Fibroblast of skin of left quadriceps (primary cell): ENCODE measurements at places on chromosomes 5 and 9.

DNA sequence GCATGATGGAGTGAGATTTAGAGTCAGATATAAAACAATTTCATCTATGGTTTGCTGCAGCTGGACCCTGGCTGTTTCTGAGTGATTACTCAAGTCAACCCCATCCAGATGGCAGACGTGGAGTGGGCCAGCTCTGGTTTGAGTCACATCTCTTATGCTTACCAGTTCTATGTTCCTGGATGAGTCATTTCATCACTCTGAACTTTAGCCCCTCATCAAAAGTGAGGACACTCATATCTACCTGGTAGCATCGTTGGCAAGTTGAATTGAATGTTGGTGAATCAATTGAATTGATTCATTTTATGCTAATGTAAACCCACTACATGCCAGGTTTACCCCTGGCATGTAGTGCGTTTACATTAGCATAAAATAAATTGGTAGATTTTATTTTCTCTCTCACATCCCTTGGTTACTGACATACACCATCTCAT lies 176.4 kb downstream of the FGF18 start:
- no peak for DNase-seq

- no peak for DNase-seq
Measured at GRCh38 chr5:56012281-56012963, 17.7 kb upstream of the IL6ST start.

- no peak for DNase-seq
Measured at GRCh38 chr9:93131599-93132286, 2.3 kb downstream of the NINJ1 start.

DNA sequence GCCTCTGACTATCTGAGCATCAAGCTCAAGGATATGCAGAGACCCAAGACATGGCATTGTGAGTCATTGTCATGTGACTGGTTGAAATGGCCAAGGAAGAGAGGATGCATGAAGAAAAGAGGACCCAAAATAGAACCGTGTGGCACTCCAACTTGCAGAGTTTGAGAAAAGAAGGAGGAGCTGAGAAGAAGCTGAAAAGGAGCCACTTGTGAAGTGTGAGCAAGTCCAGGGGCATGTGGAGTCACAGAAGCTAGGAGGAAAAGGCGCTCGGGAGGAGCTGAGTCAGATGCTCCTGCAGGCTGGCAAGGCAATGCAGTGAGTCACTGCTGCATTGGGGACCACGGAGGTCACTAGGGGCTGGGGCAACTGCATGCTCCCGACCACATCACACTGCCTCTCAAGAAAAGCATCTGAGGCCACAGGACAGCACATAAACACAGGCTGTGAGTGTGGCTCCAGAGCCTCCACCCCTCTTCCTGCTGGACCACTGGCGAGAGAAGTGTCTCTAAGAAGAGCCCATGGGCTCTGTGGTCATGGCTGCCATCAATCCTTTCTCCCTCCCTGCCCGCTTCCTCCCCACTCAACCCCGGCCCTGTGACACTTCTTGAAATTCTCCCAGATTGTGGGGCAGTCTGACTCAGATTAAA lies 197.6 kb downstream of the DRD1 start:
- peak; percentile 72 for DNase-seq

- DNase-seq = no peak
Measured at GRCh38 chr5:27473307-27474046, 435.1 kb upstream of the CDH9 start.

GRCh38 chr5:173833196-173833985 lies 54.8 kb upstream of the CPEB4 start:
- no peak for DNase-seq

- DNase-seq = no peak
Measured at GRCh38 chr5:160235731-160236130, 6.4 kb downstream of the FABP6 start.

DNA sequence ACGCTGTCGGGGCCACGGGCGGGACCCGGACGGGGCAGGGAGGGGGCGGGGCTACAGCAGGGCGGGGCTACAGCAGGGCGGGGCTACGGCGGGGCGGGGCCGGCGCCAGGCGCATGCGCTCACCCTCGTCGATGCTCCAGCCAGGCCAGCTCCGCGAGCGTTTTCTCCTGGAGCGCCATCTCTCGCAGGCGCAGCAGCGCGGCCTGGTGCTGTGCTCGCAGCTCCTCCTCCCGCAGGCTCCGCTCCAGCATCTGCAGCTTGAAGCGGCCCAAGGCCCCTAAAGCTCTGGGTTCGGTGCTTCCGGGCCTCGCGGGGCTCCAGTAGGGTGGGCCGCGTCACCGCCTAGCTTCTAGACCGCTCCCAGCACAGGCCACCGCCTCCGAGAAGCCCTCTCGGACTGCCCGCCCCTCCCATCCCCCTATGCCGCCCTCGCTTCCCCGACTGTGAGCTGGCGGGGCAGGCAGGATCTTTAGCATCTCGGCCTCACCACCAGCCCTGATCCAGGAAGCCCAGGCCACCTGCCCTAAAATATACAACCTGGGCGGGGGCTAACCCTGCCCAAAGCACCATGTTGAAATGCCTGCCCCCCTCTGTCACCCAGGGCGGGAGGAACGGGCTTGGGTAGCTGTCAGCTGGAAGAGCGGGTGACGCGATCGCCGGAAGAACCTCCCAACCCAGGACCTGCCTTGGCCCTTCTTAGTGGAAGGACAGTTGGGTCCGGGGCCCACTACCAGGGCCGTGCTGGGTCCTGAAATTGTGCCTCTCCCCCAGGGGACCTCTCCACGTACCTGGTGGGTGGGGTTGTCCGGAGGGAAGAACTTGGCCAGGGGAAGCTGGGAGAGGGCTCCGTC lies 21.9 kb upstream of the QSOX2 start:
- DNase-seq = peak; percentile 57

GRCh38 chr5:154663424-154663823 lies 91.8 kb upstream of the LARP1 start:
- no peak for DNase-seq

- DNase-seq = no peak
Measured at GRCh38 chr5:88248743-88249540, 19.7 kb downstream of the TMEM161B start.

GRCh38 chr5:131459216-131459615 lies 175.8 kb downstream of the RAPGEF6 start:
- no peak for DNase-seq

GRCh38 chr5:139458580-139459407 lies 3.7 kb downstream of the ECSCR start:
- no peak for DNase-seq

- no peak for DNase-seq
Measured at GRCh38 chr9:110110154-110110553, 97.8 kb downstream of the C9orf152 start.

- no peak for DNase-seq
Measured at GRCh38 chr9:116933251-116933650, 246.1 kb downstream of the TRIM32 start.

GRCh38 chr9:2389404-2389803 lies 232.2 kb upstream of the VLDLR start:
- DNase-seq = no peak

GRCh38 chr5:133109655-133110483 lies 58.1 kb downstream of the HSPA4 start:
- no peak for DNase-seq

DNA sequence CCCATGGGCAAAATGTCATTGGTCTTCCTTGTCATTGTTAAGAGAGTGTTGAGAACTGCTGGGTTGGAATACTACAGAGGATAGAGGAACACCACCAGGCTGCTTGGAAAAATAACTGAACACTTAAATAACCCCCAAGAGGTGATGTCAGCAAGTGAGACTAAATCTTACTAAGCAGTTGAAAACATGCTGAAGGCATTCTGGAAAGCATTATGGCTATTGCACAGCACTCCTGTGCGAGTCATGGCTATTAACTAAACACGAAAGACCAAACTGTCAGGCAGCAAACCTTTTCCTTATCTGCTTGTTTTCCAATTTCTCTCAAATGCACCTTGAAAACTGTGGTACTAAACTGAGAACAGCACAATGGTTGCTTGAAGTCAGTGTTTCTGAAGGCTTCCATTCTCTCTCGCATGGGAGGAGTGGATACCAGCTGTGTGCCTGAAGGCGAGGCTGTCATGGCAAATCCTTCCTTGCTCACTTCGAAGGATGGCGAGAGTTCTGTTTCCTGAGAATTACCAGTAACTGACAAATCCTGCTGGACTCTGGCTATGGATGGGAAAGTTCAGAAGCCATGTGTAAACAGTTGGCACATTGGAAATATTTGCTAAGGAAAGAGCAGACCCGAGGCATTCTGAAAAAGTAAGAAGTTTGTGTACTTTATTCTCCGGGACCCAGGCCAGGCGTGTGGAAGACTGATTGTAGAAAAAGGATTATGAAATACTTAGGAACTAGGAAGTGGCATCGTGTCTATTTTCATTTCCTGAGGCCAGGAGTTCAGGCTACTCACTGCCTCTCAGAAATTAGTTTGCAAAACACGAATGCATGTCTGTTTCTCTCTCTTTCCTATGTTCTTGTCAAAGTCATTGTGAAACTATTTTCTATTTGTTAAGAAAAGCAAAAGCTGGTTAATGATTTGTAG lies 182.1 kb downstream of the DMRT2 start:
- peak; percentile 63 for DNase-seq

- DNase-seq = no peak
Measured at GRCh38 chr9:110125207-110125751, 82.7 kb downstream of the C9orf152 start.

DNA sequence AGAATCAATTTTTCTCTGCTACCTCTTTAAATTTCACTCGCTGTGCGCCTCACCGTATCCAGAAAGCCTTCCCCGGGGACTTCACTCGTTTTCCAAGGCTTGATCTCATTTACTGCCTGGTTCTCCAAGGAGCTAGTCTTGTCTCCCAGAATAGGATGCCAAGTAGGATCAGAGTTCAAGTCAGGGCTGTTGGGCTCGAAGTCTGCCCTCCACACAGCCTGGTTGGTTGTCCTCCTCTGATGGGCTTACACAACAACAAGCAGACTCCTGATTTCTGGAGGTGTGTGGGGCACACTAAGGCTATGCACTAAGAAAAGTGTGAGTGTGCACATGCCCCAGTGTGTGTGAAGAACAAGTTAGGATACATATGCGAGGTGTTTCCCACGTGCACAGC lies 14.0 kb upstream of the TNIP1 start:
- DNase-seq = no peak

DNA sequence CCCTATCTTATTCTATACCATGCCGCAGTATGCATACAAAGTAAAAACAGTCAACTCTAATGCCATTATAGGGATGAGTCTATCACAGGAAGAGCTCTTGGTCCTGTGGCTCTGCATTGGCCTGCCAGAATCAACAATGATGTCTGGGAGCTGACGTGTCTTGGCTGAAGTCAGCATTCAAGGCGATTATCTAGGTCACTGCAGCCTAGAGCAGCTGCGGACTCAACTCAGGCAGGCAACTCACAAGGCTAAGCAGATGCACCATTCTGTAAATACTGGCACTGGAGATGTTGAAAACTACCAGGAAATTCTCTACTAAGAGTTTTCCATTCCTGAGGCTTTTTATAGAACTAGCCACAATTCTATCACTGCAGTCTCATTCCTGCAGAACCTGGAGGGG lies 13.3 kb downstream of the SPATA9 start:
- DNase-seq = no peak

DNA sequence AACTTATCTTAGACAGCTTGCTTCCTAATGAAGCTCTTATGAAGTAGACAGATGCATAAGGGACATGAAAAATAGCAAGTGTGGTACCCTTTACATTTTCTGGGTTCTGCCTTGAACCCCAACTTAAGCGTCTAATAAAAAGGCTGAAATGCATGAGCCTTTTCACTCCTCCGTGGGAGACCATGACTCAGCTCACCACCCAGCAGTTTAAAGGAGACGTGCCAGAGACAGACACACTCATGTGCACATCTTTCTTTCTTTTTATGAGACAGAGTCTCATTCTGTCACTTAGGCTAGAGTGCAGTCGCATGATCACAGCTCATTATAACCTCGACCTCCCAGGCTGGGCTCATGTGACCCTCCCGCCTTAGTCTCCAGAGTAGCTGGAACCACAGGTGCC lies 22.3 kb downstream of the CTXN3 start:
- no peak for DNase-seq

DNA sequence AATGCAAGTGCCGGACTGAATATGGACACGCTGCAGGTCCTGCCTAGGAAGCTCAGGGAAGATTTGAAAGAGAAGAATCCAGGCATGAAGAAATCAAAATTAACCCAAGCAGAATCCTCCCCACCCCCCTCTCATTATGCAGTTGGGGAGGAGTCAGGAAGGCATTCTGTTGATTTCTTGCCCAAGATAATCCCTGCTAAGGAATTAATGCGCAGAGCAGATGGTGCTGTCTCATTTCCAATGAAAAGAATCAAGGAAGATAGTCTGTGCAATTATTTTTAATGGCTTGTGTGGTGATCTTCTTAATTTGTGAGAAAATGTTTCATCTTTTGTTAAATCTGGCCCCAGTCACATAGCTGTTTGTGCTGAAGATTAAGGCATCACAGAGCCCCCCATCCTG lies 145.0 kb downstream of the ZNF462 start:
- DNase-seq = no peak

- no peak for DNase-seq
Measured at GRCh38 chr9:123537809-123538208, 181.8 kb downstream of the CRB2 start.

- DNase-seq = peak; percentile 64
Measured at GRCh38 chr5:15021266-15022046, 149.9 kb upstream of the ANKH start.

- DNase-seq = no peak
Measured at GRCh38 chr5:83277953-83278352, 193.6 kb upstream of the VCAN start.

GRCh38 chr5:178561746-178562264 lies 28.4 kb downstream of the COL23A1 start:
- no peak for DNase-seq

GRCh38 chr5:149060325-149060724 lies 2.5 kb downstream of the SH3TC2 start:
- no peak for DNase-seq

- no peak for DNase-seq
Measured at GRCh38 chr5:14959399-14960119, 88.0 kb upstream of the ANKH start.

DNA sequence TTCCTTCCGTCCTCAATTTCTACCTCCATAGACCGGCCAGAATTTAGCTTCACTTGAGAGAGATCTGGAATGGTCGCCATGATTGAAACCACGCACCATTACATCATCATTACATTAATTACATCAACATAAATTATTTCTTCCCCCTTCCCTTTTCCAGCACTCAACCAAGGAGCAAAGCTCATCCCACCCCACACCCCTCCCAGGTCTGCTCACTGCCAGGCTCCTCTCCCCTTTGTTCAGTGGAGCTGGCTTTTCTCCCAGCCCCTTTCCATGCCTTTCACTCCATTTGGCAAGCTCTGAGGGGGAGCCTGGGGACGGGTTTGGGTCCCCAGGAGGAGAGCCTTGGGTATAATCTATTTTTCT lies 8.4 kb downstream of the RACK1 start:
- DNase-seq = no peak

GRCh38 chr9:18173923-18174322 lies 300.0 kb upstream of the ADAMTSL1 start:
- no peak for DNase-seq

- DNase-seq = no peak
Measured at GRCh38 chr9:6307551-6308096, 20.6 kb upstream of the TPD52L3 start.

- DNase-seq = no peak
Measured at GRCh38 chr5:67063055-67063454, 133.5 kb downstream of the CD180 start.

- DNase-seq = no peak
Measured at GRCh38 chr5:66174338-66174737, 30.2 kb downstream of the SREK1 start.

- no peak for DNase-seq
Measured at GRCh38 chr9:80025796-80026520, 454.2 kb downstream of the TLE4 start.
